ENCODE measurements at places on chromosomes 4 and X. TPM values are rescaled to one million over a fixed set of nuclear protein-coding genes. Genes with fewer than 3 reads are reported as not detected.

The SORBS2 gene
- polyA plus RNA-seq = 68.7 TPM

The PLK4 gene
- polyA plus RNA-seq = 21.0 TPM

GRCh38 chr4:173448103-173448502, 49.2 kb upstream of the SCRG1 start:
- no peak for DNase-seq

GRCh38 chrX:48560681-48561080, 13.6 kb upstream of the RBM3 start:
- DNase-seq = no peak

- DNase-seq = peak; percentile 95
These were observed at the start of gene FAM13A for GRCh38 chr4:89056953-89057398. FAM13A (minus strand) TSS chr4:89057185; CDS start chr4:89056964, 221 bp downstream.

- DNase-seq = no peak
These were observed 9.8 kb upstream of the HMGB2 start for GRCh38 chr4:173343832-173344397.

- DNase-seq = no peak
These were observed 120.3 kb downstream of the RASL11B start for GRCh38 chr4:52982255-52982945.

- DNase-seq = no peak
These were observed 110.7 kb downstream of the GPR143 start for GRCh38 chrX:9654929-9655328.

All from right renal pelvis (tissue), 4 donors.